ENCODE measurements at places on chromosomes 6 and 20.

DNA sequence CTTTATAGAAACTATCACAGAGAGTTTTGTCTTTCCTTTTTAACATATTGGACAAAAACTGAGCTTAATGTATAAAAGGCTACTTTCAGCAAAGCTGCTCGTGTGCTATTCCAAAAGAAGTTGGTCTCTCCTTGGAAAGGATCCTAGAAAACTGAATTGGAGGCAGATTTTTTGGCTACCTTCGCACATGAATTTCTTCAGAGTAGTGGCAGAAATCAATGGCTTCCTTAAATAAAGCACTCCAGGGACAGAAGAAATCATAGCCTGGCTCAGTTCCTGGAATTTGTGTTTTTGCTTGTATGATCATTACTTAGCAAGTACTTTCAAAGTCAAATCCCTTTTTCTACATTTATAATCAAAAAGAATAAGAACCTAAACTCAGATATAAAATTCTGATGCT is 780.3 kb downstream of the PHF3 start:
- DNase-seq: no peak

DNA sequence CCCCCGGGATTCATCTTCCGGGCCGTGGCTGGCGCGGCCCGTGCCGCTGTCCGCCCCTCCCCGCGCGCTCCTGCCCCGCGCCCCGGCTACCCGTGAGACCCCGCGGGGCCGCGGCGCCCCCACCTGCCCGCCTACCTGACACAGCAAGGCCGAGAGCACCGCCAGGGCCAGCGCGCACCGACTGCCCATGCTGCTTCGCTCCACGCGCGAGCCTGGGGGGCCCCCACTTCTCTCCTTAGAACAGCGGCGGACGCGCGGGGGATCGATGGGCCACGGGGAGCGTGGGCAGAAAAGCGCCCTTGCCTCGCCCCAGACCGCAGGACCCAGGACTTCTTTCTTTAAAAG is 955 bp downstream of the DLL1 start:
- no peak for DNase-seq

DNA sequence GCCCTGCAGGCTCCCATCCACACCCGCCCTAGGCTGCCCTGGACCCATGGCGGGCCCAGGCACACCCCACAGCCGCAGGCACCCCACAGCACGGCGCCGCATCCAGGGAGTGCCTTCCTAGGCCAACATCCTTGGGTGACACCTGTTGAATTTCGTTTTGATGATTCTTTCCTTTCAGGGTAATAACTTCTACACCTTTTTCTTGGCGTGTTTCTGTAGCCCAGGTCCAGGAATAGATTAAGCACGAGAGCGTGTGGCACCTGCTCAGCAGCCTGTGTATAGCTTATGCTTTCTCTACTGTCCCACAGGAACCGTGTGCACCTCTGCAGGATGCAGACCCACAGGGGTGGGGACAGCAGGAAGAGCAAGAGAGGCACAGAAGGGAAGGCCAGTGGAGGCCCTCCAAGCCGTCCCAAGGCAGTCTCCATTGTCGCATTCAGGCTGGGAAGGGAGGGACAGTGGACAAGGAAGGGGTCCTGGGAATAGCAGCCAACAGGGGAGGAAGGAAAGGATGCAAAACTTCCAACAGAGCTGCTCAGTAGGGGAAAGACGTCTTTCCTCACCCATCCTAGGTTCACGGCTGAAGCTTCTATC is 118.1 kb upstream of the AFDN start:
- DNase-seq: no peak

- no peak for DNase-seq
Observed at GRCh38 chr6:145569140-145569539, 166.2 kb downstream of the EPM2A start.

DNA sequence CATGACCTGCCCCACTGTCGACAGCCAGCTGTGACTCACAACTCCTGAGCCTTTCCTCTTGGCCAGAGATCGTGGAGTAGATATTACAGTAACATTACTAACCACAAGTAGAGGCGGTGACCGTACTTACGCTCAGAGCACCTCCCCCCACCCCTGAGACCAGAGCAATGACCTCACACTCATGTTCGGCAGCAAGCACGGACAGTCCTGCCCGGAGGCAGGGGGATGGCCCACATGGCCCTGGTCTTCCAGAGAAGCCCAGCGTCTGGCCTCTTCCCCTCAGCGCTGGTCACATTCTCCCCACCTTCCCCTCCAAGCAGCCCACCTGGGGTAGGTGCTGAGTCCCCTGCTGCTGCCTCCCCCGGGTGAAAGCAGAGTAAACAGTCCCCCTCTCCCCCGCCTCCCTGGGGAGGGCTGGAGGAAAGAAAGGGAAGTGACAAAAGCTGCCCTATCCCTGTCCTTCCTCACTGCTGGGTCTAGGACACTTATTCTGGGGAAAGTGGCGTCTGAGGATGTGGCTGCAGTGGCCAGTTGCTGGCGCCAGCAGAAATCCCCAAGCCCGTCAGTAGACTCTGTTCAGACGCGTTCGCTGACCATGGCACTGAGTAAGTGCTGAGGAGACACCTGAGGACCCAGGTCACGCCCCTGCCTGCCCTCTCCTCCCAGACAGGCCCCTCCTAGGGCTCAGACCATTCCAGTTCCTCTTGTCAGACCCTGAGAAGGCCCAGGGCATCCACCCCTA is 68.5 kb downstream of the MRPL14 start:
- no peak for DNase-seq

GRCh38 chr6:163405412-163406309 is 8.9 kb upstream of the QKI start:
- DNase-seq: no peak

- no peak for DNase-seq
Observed at GRCh38 chr6:77038807-77039206, 424.5 kb downstream of the HTR1B start.

GRCh38 chr6:150334790-150335783 is 33.7 kb upstream of the IYD start:
- no peak for DNase-seq

GRCh38 chr6:168107191-168107983 is 28.4 kb upstream of the FRMD1 start:
- DNase-seq: no peak

DNA sequence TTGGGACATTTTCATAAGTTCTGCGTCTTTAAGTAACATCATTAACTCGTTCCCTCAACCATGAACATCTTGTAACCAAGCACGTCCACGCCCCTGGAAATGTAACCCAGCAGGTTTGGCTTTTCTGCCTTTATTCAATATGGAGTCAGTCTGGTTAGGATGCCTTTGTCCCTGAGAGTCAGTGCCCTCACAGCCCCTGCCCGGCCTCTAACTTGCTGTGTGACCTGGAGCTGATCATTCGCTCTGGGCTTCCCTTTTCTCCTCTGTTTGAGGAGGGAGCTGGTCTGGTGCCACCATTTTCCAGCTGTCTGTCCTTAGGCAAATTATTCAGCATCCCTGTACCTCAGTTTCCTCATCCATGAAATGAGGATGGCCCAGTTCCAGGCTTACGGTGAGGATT is 26.5 kb upstream of the ANGPT4 start:
- no peak for DNase-seq

DNA sequence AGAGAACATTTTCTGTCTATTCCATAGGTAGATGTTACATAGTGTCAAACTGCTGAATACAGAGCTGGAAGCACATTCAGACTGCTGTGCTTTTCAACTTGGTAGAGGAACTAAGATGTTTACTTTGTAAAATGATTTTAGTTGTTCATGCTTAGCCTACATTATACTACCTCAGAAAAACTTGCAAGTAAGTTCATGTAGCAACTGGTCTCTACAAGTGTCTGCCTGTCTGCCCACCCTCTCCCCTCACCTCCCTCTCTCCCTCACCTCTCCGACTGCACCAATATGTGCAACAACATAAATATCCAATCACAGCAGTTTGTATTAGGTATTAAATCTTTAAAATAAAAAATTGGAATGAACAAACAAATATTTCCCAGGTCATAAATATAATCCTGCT is 25.3 kb downstream of the ELOVL4 start:
- no peak for DNase-seq

- DNase-seq: no peak
Observed at GRCh38 chr6:33450434-33450833, 3.9 kb upstream of the ZBTB9 start.

- DNase-seq: no peak
Observed at GRCh38 chr6:165448210-165448609, 138.8 kb upstream of the C6orf118 start.

DNA sequence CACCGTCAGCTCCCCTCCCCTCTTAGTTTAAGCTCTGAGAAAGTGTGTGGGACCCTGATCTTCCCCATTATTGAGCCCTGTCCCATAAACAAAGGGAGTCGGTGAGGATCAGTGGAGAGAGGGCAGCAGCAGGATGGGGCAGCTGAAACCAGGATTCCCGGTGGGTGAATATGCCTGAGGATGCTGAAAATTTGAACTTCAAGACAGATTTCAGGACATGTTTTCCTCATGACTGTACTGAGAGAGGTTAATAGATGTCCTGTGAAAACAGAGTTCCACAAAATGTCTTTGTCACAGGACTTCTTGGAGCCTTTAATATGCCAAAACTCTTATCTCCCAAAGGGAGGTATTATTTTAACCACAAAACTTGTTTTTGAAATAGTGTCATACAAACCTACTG is 53.5 kb upstream of the SLC22A16 start:
- DNase-seq: no peak

DNA sequence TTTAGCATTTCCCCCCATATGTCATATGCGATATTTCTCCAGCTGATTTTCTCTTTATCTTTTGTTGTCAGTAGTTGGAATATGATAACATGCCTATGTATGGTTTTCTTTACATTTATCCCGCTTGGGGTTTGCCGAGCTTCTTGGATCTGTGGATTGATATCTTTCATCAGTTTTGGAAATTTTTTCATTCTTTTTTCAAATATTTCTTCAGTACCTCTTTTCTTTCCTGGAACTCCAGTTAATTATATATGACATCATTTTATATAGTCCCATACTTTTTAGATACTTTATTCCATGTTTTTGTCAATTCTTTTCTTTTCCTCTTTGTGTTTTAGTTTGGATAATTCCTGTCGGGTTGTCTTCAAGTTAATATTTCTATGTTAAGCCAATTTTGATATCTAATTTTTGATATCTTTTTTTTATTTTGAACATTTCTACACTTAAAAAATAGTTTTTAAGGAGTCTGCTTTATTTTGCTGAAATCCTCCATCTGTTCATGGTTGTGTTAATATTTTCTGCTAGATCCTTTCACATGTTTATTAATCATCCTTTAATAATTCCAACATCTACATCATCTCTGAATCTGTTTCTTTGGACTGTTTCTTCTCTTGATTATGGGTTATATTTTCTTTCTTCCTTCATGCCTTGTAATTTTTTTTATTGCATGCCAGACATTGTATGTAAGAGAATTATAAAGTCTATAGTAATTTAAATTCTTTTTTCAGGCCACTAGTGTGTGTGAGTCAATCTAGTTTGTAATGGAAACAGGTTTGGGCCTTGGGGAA is 9.5 kb downstream of the ZDHHC14 start:
- DNase-seq: no peak

- DNase-seq: no peak
Observed at GRCh38 chr6:111265842-111266241, 178.5 kb downstream of the SLC16A10 start.

DNA sequence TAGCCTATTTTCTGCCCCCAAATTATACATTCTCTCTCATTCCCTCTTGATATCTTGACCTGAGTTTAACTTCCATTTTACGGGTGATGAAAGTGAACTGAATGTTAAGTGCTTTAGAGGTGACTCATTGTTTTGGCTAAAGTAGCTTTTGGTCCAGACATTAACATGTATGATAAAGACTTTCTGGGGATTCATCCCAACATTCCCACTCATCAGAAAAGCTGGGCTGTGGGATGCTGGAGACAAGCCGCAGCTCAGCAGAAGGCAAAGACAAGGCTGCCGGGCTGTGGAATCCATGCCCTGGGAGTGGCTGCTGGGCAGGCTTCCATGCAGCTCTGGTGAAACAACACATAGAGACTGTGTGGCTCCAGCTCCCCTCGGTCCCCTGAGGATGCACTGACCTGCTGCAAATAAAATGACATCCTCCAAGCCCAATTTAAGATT is 89.9 kb upstream of the SYNDIG1 start:
- DNase-seq: no peak

DNA sequence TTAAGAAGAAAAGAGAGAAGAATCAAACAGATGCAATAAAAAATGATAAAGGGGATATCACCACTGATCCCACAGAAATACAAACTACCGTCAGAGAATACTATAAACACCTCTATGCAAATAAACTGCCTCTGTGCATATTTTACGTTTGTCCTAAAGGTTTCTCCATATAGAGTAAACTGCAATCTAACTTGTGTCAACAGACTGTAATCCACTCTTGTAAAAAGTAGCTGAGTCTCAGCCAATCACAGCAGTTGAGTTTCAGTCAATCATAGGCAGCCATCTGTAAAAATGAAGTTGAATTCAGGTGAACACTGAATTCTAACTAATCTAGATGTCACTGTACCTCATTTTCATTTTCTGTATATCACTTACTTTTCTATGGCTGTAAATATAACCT is 112.2 kb upstream of the SYNCRIP start:
- DNase-seq: no peak

- DNase-seq: no peak
Observed at GRCh38 chr6:68649669-68650068, 14.6 kb downstream of the ADGRB3 start.

GRCh38 chr20:36872852-36873251 is 3.1 kb upstream of the TLDC2 start:
- DNase-seq: no peak

- no peak for DNase-seq
Observed at GRCh38 chr6:77136086-77136485, 327.2 kb downstream of the HTR1B start.

DNA sequence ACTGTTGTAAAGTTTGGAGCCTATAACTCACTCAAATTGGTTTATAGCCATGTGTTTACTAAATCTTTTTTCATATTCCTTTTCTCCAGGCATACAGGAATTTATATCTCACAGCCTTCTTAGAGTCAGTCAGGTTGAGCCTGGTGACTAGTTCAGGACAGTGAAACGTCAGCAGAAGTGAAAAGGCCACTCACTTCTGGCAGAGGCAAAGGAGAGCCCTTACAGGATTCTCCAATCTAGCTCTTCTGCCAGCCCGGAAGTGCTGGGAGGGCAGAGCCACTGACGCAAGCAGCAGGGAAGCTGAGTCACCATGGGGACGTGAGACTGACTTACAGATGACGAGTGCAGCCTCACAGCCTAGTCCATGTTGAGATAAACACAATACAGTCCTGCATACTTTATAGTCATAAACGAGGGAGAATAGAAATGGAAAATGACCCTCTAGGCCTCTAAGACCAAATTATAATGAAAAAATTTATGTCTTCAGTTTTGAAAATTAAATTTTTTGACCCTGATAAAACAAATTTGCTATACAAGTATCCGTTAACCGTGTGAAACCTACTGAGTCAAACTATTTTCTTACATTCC is 1.3 kb downstream of the PXT1 start:
- peak; percentile 49 for DNase-seq

DNA sequence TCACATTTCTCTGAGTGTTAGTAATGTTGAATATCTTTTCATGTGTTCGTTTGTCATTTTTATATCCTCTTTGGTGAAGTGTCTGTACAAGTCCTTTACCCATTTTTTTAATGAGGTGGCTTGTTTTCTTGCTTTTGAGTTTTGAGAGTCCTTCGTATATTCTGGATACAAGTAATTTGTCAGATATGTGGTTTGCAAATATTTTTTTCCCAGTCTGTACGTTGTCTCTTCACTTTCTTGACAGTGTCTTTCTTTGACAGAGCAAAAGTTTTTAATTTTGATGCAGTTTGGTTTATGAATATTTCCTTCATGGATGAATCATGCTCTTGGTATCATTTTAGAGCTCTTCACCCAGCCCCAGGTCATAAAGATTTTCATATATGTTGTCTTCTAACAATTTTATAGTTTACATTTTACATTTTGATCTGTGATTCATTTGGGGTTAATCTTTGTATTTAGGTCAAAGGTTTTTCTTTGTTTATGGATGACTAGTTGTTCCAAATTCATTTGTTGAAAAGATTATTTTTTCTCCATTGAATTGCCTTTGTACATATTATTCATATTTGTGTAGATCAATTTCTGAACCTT is 152.5 kb downstream of the MRPL14 start:
- no peak for DNase-seq
